ENCODE measurements at places on chromosomes 6 and 20. TPM values are rescaled to one million over a fixed set of nuclear protein-coding genes. Genes with fewer than 3 reads are reported as not detected.
A peak's percentile ranks its signal among the peaks of the same experiment; 100 is the strongest.

GRCh38 chr20:63483834-63484233 lies 11.4 kb upstream of the KCNQ2 start:
- no peak for DNase-seq

GRCh38 chr20:37822141-37822601 lies 80.8 kb upstream of the VSTM2L start:
- no peak for DNase-seq

DNA sequence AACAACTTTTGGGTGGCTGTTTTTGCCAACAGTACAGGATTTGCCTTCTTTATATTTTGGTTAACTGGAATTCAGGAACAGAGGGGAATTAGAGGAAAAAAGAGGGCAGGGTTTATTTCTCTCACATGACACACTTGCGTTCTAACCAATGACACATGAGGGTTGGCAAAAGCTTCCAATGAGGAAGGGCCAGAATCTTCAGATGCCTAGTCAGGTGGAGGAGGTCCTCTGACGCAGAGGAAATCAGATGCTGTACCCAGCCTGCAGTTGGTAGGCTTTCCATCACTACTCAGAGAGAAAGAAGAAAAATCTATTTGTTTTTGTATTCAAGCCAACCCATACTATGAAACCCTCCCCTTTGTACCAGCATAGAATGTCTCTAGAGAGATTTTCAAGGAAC lies 20.8 kb downstream of the TM9SF4 start:
- DNase-seq, result no peak

DNA sequence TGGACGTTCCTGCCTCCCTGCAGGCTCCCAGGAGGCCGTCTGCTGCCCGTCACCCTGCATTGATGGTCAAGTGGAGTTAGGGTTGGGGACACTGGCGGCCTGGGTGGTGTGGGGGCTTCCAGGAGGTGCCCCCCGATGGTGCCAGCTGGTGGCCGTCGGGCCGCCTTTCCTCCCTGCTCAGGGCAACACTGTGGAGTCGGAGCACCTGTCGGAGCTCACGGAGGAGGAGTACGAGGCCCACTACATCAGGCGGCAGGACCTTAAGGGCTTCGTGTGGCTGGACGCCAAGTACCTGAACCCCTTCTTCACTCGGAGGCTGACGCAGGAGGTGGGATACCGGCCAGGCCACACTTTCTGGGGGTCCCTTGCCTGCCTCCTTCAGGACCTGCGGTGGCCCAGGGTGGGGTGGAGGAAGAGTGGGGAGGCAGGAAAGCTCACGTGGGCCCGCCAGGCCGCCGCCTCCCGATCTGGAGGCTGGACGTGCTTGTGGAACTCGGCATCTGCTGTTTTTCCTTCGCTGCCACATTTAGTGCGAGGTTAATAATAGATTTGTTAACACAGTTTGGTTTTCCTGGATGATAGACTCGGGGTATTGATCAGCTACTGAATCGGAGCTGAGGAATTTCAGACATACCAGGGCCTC lies 28.6 kb downstream of the SPATA2 start:
- DNase-seq, result no peak

GRCh38 chr6:154555073-154555677 lies 44.7 kb upstream of the CNKSR3 start:
- DNase-seq, result no peak

- no peak for DNase-seq
Measured at GRCh38 chr20:38581013-38581412, at the start of gene ADIG. Gene ADIG (plus strand): TSS chr20:38581197. CDS start chr20:38581251, 54 bp downstream.

DNA sequence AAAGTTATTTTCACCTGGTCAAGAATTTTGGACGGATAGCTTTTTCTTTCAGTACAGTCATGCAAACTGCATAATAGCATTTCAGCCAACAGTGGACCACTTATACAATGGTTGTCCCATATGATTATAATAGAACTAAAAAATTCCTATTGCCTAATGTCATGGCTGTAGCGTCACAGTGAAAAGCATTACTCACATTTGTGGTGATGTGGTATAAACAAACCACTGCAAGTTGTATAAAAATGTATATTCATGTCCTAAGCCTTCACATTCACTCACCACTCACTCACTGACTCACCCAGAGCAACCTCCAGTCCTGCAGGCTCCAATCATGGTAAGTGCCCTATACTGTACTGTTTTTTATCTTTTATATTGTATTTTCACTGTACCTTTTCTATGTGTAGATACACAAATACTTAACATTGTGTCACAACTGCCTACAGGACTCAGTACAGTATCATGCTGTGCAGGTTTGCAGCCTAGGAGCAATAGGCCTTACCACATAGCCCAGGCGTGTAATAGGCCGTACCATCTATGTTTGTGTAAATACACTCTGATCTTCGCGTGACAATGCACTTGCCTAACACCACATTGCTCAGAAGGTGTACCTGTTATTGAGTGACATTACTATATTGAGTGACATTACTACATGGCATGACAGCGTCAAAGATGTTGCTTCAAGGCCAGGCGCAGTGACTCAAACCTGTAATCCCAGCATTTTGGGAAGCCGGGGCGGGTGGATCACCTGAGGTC lies 17.9 kb downstream of the ABHD12 start:
- peak; percentile 34 for DNase-seq

GRCh38 chr20:53608456-53609452 lies 15.1 kb upstream of the ZNF217 start:
- peak; percentile 65 for DNase-seq

DNA sequence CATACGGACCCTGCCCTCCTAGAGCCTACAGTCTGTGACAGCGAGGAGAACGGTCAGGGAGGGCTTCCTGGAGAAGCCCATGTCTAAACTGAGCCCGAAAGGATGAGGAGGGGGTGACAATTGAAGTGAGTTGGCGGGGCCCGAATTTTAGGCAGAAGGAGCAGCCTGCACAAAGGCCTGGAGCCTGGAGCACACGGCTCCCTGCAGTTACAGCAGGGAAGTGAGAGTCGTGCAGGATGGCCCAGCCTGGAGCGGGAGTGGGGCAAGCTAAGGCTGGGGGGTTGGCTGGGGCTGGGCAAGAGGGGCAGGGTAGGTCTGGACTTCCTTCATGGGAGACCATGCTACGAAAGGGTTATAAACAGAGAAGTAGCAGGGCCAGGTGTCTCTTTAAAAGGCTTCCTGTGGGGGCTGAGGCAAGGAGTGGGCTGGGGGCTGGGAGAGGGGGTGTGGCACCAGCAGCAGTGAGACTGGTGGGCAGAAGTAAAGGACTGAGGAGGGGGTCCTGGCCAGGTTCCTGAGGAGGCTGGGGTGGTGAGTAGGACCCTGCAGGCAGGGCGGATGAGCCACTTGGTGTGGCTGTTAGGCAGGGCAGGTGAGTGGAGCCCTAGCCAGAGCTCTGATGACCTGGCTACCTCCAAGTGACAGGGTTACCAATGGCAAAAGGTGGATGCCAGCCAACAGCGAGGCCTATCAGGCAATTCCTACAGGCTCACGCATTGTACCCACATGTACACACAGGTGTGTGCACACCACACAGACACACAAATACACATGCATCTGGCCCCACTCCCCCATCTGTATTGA lies 119.2 kb downstream of the MRPL14 start:
- DNase-seq, result no peak

The THEMIS gene
- total RNA-seq, result 9.5 TPM
